Activated naive CD4-positive, alpha-beta T cell treated with anti-CD3 and anti-CD28 coated beads, Interleukin-2, amount 50 U/mL, for 72 hours (primary cell): ENCODE measurements at places on chromosomes 11 and 22. TPM values are rescaled to one million over a fixed set of nuclear protein-coding genes. Genes with fewer than 3 reads are reported as not detected.

Gene ME3
- total RNA-seq = 16.2 TPM

Gene NXPE2
- not detected for total RNA-seq

Gene OR5T3
- total RNA-seq = not detected

Gene SLCO2B1
- total RNA-seq = not detected

Gene TMEM191C
- 3.2 TPM for total RNA-seq
